ENCODE measurements at places on chromosomes 4 and X.

- DNase-seq, result no peak
These were observed 19.4 kb downstream of the LYAR start for GRCh38 chr4:4270529-4270928.

- DNase-seq, result no peak
These were observed 53.6 kb downstream of the NSG1 start for GRCh38 chr4:4440333-4441061.

- DNase-seq, result no peak
These were observed 223.1 kb upstream of the FAT1 start for GRCh38 chr4:186946682-186947294.

- DNase-seq, result no peak
These were observed 197.0 kb upstream of the MAD2L1 start for GRCh38 chr4:120263618-120264017.

- DNase-seq, result no peak
These were observed 94.5 kb upstream of the IL15 start for GRCh38 chr4:141541851-141542250.

DNA sequence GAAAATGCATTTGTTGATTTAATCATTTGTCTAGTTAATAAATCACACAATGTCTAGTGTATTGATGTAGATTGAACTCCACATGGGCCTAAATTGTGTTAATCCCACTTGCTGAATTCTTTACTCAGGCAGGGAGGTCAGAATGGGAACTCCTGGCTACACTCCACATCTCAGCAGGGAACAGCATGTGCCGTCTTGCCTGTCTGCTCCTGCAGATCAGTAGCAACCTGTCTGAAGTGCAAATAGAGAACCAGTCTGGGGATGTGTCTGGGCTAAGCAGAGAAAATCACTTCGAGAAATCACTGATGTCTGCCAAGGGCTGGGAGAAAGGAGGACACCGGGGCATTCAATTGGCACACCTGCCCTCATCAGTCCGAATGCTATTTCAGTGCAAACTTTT is 16.5 kb upstream of the MXRA5 start:
- DNase-seq, result no peak

GRCh38 chrX:44042116-44042515 is 68.9 kb upstream of the NDP start:
- DNase-seq, result no peak

GRCh38 chr4:140790765-140791164 is 34.6 kb upstream of the TBC1D9 start:
- DNase-seq, result no peak

- DNase-seq, result no peak
These were observed 58.8 kb downstream of the RHOH start for GRCh38 chr4:40255393-40256281.

DNA sequence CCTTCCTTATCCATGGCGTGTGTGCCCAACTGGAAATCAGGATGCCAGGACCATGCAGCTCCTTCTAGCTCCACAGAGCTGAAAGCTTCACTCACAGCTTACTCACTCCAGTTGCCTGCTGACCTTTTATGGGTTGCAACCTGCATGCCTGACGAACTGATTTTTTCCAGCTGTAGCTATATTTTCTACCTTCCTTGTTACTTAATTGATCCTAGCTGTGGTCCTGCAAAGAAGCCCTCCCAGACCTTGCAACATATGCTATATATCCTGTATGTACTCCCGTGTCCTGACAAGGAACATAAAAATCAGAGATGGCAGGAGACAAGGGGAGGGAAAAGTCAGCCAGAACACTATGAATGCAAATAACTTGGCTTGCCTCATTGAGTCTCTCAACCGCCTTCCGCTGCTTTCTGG is 135.3 kb upstream of the LDB2 start:
- DNase-seq, result no peak

- DNase-seq, result no peak
These were observed 87.0 kb downstream of the ZNF827 start for GRCh38 chr4:145851511-145852201.

DNA sequence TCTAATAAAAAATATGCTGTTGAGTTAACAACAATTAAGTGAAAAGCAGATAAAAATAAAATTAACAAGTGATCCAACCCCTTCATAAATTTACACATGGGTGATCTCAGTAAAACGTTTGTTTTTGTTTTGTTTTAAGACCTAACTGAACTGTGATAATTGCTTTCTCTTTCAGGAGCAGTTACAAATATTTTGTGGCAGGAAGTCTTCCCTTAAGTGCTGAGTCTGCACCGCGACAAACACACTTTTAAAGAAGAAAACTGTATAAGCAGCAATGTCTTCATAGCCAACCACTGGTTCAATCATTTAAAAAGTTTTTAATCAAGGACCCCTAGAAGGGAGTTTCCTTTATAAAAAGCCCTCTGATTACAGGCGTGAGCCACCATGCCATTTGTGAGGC is 53.7 kb upstream of the NFKB1 start:
- no peak for DNase-seq

GRCh38 chr4:12507868-12508481 is 976.2 kb downstream of the RAB28 start:
- DNase-seq, result no peak

DNA sequence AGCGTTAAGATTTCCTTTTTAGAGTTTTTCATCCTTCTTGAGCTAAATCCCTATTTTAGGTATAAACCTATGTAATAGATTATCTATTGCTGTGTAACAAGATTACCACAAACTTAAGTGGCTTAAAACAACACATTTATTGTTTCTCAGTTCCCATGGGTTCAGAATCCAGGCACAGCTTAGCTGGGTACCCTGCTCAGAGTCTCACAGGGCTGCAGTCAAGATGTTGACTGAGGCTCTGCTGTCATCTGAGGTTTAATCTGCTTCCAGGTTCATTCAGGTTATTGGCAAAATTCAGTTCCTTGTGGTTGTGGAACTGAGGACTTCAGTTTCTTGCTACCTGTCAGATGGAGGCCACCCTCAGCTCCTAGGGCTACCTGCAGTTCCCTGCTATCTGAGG is 60.9 kb downstream of the GK start:
- no peak for DNase-seq

DNA sequence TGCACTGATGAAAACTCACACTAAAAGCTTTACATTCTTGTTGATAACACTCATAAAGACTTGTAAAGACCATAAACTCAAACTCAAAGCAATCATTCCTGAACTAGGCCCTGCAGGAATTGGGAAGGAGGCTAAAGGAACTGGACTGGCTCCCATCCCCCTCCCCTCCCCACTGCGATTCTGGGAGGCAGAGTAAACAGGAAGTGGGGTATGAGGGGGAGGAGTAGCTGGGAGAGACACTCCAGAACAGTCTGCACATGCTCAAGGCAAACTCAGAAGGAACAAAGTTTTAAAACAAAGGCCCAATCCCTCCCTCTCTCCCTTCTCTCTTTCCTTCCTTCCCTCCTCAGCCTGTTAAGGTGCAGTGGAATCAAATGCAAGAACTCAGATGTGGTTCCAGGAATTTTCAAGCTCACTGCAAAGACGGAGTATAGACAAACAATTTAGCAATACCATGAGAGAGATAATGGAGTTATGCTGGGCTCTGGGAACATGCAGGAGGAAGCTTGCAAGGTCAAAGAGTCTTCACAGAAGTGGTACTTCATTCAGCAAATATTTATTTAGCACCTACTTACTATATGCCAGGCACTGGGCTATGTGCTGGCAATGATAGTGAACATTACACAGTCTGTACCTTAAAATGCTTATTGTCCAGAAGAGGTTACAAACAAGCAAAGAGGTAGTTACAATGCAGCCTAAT is 15.9 kb downstream of the MID1IP1 start:
- DNase-seq, result no peak

- DNase-seq, result no peak
These were observed 38.2 kb downstream of the NLGN3 start for GRCh38 chrX:71182871-71183270.

GRCh38 chrX:151974336-151975227 is at the start of gene GABRE:
GABRE (minus strand) TSS chrX:151974676; CDS start chrX:151974625, 51 bp downstream.
- no peak for DNase-seq

DNA sequence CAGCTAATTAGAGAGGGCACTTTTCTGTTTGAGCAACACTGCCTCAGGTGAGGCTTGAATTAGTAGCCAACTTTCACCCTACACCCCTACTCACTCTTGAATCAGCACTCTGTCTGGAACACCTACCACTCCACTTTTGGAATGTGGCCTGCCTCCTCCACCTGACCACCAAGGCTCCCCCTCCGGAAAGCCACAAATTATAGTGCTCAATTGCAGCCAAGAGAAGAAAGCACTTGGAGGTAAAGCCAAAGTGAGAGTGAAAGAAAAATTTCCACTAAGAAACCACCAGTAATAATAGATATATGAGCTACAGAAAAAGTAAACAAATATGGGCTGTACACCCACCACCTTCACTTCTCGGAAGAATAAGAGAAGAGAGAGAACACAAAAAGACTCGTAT is 41.1 kb downstream of the PPP3CA start:
- DNase-seq, result no peak

All from hematopoietic multipotent progenitor cell treated with erythropoietin and hydrocortisone succinate and interleukin-3 and kit ligand, for 15 days (in vitro differentiated cells).